Activated CD4-positive, alpha-beta memory T cell treated with anti-CD3 and anti-CD28 coated beads for 36 hours (primary cell): ENCODE measurements at places on chromosomes 5 and 9.

- DNase-seq, result no peak
Measured at GRCh38 chr5:167861129-167861927, 430.1 kb upstream of the WWC1 start.

DNA sequence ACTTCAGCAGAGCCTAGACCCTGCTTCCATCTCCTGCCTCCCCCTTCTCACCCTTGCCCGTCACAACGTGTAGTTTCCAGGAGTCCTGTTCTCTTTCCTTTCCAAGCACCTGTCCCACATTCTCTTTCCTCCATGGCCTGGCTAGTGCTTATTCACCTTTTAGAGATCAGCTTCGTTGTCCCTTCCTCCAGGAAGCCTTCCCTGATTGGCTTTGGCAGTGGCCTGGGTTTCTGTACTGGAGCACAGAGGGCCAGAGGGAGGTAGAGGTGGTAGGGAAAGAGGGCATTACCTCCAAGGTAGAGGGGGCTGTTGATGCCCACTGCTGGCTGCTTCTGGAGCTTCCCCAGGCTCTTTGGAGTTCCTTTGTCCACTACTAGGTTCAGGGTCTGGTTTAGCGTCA lies 93.7 kb upstream of the PANK3 start:
- no peak for DNase-seq

GRCh38 chr5:100899675-100900074 lies 3.4 kb downstream of the ST8SIA4 start:
- DNase-seq, result no peak

DNA sequence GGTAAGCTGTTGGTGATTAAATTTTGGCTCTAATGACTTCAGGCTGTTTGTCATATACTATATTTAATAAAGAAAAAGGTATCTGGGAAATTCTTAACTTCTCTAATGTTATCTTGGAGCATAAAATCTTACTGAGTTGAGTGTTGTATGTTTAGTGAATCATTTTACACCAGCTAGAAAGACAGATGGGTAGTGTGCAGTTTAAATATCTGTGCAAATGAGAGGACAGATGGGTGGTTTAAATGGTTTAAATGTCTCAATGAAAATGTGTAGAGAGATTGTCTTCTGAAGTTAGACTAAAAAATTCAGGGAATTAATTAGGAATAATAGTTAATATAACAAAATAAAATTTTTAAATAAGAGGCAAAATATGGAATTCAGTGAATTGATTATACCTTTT lies 114.5 kb downstream of the FER start:
- no peak for DNase-seq

GRCh38 chr5:181221792-181222629 lies 1.1 kb upstream of the TRIM41 start:
- DNase-seq, result peak; percentile 98

GRCh38 chr9:88237479-88237961 lies 99.2 kb upstream of the SPATA31C2 start:
- no peak for DNase-seq

GRCh38 chr5:79512049-79512448 lies 1.9 kb downstream of the HOMER1 start:
- no peak for DNase-seq

GRCh38 chr5:156197042-156197635 lies 129.8 kb upstream of the SGCD start:
- DNase-seq, result no peak

DNA sequence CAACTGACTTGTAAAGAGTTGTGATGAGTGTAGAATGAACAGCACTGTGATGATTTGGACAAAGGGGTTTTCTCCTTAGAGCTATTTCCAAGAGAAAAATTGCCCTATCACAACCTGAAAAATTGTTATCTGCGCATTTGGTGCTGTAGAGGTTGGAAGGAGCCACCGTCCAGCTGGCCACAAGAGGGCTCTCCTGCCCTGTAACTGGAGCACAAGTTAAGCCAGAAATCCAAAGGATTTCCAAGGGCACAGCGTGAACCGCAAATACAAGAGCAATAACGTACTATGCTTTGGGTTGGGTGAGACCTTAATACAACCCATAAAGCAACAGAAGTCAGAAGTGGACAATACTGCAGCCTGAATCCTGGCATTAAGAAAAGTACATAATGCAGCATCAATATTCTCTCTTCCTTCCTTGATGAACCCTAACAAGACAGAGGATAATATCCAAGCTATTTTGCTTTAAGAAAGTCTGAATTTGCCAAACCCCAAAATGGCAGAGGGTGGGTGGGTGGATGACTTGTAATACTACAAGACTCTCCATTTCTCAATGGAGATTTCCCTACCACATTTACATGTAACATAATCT lies 56.8 kb upstream of the SMIM32 start:
- peak; percentile 25 for DNase-seq

- no peak for DNase-seq
Measured at GRCh38 chr5:119292701-119293515, 62.9 kb upstream of the TNFAIP8 start.

GRCh38 chr9:68793605-68794343 lies 88.7 kb downstream of the PIP5K1B start:
- no peak for DNase-seq

DNA sequence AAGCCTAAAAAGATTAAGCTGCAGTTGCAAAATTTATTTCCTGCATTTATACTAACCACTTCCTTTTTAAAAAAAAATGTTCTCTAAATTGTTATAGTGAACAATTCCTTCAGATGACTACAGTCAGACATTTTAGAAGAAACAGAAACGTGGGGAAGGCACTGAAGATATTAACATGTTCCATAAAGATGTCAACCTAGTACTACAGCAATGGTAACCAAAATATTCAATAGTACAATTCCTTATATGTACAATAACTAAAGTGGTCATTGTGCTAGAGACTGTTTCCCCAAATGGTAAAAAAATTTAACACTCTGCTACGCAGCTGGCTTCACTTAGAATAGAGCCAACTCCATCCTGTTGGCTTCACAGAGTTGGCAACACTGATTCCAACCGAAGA lies 97.7 kb downstream of the FNBP1 start:
- no peak for DNase-seq

DNA sequence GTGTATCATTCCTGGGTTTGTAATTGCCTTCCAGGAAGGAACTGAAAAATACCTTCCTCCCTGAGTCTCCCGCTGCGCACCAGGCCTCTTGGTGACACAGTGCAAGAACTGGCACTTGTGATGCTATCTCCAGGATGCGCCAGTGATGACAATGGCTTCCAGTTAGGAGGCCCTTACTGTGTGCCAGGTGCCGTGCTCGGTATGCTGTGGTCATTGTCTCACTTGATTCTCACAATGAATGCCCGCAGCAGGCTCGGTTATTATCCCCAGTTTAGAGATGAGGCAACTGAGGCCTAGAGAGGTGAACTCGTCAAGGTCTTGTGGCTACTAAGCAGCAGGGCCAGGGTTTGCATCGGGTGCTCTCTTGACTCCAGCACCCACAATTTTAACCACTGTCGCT lies 31.5 kb upstream of the SLC2A8 start:
- DNase-seq, result no peak

DNA sequence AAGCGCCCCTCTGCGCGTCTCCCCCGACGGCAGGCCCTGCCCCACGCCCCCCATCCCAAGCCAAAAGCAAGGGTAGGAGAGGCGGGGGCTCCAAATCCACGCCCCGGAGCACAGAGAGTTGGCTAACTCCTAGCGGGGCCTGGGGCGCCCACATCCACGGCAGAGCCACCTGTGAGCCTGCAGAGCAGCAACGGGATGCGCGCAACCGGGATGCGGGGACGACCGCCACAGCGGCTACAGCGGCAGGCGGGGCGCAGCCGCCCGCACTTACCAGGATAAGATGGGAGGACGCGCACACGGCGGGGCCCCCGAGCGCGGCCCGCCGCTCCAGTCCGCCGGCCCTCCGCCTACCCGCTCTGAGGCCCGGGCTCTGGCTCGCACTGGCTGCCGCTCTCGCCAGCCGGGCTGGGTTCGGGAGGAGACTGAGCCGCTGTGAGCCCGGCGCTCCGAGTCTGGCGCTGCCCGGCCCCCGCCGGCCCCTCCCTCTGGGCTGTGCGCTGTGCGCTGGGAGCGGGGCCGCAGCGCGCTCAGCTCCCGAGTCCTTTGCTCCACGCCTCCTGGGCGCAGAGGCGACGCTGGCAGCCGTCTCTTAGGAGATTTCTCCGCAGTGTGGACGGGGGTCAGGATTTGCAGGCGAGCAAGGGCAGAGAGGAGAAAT lies at the start of gene SLC24A2:
SLC24A2 (minus strand) TSS at position 424 of the 658 bp plus-strand sequence.
- DNase-seq, result no peak

DNA sequence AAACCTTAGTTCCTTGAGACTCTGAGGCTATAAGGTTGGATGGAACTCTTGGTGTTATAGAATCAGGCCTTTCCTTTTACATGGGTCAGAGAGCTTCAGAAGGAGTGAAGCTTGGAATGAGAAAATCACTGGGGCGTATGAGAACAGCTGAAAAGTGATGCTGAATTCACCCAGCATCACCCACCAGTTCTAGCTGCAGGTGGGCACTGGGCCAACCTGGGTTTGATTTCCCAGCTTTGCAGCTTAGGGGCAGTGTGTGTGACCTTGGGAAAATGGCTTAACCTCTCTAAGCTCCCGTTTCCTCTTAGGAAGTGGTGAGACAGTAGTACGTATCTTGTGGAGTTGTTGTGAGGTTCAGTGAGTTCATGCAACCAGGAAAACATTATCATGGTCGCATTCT lies 10.7 kb downstream of the PCDH12 start:
- DNase-seq, result no peak

DNA sequence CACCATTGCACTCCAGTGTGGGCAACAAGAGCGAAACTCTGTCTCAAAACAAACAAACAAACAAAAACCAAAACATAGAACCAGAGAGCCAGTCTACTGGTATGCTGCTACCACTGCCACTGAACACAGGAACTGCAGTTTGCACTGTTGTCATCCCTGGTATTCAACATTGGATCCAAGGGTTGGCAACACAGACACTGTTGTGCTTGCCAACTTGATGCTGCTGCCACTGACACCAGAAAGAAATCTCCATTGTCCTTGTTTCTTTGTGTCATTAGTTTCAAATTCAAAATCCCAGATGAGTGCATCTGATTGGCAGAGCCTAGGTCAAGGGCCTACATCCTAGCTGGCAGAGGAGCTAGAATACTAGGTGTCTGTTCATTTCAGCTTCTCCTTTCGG lies 16.2 kb downstream of the HINT1 start:
- no peak for DNase-seq

GRCh38 chr5:6399980-6400910 lies 21.9 kb upstream of the MED10 start:
- DNase-seq, result no peak

GRCh38 chr5:141529002-141529401 lies 40.1 kb downstream of the PCDHGC5 start:
- no peak for DNase-seq

DNA sequence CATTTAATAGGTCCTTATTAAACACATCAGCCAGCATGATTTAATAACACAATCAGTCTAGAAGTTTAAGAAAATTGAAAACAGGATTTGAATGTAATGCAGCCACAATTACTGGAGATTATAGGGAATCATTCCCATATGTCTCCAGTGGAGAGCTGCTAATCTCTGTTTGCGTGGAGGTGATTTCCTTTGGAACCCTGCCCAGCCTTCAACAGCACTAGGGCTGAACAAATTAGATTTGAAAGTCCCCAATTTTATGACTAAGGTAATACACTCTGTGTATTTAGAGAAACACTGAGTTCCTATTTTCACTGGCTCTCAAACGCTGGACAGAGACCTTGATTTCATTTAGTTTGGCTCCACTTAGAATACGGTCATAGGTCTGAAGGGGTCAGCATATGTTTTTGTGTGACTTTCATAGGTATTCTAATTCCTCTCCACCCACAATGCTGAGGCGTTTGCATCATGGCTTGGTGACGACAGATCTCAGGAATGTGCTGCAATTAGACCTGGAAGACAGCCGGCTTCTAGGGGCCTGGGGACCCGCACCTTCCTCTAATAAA lies 508.3 kb downstream of the EBF1 start:
- DNase-seq, result no peak

- DNase-seq, result no peak
Measured at GRCh38 chr5:10331341-10331796, 22.1 kb upstream of the MARCHF6 start.

DNA sequence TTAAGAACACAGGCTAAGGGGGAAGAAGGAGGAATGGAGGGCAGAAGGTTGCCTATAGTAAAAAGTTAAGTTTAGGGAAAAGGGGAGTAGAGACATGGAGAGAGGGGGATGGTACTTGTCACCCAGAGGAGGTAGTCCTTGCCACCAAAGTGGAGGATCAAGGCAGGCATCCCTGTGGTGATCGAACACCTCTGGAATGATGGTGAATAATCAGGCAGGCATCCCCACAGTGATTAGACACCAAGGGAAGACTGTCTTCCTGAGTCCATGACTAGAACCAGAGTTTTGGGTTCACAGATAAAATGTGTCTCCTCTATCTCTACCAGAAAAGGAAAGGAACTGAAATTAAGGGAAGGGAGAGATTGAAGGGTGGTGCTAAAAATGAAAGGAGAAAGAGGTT lies 19.2 kb upstream of the HMGCS1 start:
- no peak for DNase-seq

DNA sequence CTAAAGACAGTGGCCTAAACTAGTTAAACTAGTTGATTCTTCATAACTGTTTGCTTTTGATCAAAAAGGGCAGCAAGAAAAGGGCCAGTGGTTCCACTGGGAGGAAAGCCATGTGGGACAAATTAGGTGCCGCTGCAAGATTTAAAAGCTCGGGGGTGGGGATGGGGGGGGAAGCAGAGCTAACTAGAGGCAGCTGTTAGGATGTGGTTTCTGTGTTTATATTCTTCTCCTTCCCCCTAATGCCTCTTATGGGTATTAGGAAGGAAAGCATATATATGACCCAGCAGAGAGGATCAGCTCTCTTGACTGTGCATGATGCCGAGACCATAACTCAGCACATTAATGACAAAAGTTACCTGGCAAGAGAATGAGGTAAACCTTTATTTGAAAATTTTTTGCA lies 65.7 kb downstream of the EFNA5 start:
- DNase-seq, result no peak

DNA sequence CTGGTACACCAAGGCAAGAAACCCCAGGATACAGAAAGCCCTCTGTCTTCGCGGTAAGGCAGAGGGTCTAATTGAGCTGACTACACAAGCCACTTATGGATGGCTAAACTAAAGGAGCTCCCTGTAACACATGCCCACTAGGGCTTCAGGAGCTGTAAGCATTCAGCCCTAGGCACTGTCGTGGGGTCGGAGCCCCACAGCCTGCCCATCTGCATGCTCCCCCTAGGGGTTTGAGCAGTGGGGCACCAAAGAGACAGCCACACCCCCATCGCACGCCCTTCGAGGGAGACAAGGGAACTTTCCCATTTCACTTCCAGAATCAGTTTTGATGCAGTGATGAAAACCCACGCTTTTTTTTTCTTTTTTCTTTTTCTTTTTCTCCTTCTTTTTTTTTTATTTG lies 11.0 kb upstream of the MTMR12 start:
- no peak for DNase-seq
